ENCODE measurements at places on chromosomes 13 and 19.

GRCh38 chr13:113298043-113298945 lies 1.3 kb downstream of the LAMP1 start:
- DNase-seq = no peak

DNA sequence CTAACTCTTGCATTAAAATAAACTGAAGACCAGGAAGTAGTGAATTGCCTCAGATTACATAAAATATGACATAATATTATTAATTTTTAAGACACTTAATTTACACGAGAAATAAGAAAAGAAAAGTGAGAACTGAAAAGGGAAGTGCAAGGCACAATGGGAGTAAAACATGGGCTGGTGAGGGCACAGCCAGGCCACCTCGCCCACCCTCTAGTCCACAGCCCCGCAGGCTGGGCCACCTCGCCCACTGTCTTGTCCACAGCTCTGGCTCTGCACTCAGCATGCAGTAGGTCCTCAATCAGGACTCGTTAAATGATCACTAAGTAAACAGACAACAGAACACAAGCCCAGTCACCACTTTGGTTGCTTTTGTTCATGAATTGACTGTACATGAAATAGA lies 67.8 kb upstream of the ARHGEF7 start:
- no peak for DNase-seq

- no peak for DNase-seq
Measured at GRCh38 chr19:45450012-45450333, 17.8 kb upstream of the FOSB start.

DNA sequence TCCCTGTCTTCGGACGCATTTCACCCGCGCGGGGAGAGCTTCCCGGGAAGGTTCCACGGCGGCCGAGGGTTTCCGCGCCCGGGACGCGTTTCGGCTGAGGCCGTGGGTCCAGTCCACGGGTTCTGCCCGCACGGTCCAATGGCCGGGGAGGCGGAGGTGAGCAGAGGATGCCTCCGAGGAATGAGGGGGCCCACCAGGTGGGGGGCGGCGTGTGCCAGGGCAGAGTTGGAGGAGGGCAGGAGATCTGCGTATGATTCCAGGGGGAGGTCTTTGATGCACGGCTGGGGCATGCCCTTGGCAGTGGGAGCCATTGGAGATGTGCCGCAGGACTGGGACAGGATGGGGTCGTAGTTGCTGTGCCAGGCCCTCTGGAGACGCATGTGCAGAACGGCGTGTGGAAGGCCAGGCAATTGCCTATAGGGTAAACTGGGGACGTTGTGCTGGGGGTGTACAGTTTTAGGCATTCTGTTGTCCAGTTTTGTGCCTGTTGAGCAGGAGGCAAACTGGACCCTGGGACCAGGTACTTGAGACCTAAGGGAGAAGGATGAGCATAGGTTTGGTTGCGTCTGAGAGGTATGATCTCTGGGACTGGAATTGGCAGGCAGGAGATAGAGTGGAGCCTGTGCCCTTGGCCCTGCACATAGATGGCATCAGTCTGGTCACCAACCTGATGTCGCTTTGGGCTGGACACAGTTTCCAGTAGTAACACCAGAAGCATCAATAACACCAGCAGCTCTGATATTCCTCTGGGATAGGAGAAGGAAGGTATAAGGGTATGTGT lies 751 bp downstream of the ZNF584 start:
- DNase-seq = no peak

DNA sequence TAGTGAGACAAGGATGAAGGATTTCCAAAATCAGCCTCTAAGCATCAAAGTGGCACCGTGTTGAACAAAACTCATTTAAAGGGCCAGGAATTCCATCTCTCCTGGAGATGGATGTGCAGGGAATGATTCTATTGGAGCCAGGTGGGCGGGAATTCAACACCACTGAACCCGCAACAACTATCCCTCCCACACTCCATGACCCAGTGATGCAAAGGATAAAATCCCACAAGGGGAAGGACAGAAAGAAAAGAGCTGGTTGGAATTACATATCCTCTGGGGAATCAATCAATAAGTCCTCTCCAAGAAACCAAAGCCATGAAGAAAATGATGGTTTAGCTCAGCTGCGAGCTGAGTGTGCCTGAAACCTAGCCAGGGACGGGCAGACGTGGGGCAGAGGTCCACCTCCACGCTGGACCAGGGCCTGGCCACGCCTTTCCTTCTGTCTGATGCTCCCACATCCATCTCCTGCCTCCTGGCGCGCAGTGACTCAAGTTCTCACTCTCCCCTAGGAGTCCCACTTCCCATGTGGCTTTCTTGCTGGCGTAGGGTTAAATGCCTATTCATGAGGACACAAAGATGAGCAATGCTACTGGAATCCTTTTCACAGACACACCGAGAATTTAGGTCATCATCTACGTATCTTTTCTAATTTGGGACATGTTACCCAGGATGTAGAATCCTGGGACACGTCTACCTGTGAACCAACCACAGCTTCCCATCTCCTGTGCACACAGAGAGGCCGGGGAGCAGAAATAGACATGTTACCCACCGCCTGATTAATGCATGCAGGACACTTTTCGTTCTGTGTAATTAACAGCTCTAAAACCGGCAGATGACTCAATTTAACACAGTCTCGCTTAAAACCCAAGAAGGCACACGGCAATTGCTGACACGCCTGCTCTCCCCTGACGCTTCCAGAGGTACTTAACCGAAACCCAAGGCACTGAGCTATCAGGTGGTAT lies 48.6 kb downstream of the PEPD start:
- no peak for DNase-seq

DNA sequence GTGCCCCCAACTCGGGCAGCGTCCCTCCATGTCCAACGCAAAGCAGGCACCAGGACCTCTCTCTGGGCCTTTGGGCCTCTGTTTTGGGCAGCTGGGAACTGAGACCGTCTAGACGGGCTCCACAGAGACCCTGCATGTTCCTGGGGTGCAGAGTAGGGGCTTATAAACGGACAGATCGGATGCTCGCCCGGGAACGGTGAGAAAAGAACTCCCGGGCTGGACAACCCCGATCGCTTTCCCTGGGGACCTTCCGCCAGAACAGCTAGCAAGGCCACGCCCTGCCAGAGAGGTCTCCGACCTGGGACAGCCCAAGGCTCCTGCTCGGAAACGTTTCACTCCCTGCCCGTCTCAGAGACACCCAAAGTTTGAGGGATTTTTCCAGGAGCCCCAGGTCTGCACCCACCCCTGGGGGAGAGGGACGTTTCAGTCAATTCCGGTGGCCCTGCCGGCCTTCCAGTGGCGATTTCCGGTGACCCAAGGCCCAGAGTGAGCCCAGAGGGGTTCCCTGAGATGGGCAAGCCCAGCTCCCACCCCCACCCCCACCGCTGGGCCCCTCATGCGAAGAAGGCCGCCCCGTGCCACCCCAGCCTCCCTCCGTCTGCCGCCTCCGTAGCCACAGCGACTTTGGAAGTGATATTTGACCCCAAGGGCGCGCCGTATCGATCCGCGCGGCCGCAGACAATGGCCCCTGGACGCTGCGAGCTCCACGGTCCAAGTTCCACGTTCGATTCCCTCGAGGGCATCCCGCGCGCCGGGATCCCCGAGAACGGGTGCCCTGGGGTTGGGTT lies 1.7 kb downstream of the NR2F6 start:
- no peak for DNase-seq

DNA sequence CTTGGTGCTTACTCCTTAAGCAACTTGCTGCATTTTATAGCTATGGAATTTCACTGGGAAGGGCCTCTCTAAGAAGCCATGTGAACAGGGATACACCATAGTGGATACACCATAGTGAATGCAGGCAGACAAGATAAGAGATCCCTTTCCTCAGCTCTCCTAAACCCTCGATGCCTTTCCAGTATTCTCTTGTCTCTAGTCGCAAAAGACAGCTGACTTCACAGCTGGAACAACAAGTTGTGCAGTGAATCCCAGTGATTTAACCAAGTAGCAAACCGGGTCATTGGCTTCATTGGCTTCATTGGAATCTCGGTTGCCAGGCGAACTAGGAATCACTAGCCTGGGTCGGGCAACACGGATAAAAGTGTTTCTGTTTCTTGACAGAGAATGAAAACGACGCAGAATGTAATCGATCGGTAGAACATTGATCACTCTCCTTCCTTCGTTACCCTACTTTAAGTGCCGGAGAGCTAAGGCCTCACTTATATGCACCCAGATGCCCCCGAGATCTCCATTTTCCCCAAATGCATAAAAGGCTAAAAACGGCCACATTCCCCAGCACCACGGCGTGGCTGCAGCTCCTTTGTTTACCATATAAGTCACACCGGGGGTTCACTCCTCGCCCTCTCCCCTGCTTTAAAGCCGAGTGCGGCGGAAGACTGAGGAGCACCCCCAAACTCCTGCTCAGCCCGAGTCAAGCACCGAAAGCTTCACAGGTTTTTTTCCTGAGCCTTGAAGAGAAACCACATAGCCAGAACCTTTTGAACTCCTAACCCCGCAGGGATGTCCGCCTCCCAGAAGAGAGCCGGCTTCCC lies 674 bp downstream of the TRPC4 start:
- DNase-seq = no peak

GRCh38 chr13:112573710-112574109 lies 14.2 kb downstream of the TUBGCP3 start:
- DNase-seq = no peak

DNA sequence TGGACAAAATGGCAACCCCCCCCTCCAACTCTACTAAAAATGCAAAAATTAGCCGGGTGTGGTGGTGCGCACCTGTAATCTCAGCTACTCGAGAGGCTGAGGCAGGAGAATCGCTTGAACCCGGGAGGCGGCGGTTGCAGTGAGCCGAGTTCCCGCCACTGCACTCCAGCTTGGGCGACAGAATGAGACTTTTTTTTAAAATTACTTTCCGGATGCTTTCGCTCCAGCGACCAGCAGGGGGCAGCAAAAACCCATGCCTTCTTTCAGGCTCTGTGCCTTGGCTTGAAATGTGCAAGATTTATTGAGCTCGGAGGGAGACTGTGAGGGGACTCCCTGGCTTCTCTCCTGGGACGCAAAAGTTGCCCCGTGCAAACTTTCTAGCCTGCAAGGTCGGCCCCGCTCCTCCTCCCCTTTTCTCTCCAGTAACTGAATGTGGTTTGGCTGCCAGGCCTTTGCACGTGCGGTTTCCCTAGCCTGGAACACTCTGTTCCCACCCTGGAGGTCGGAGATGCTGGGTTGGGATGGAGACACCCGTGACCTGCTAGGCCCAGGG lies 61.4 kb upstream of the NFIC start:
- peak; percentile 58 for DNase-seq

- DNase-seq = no peak
Measured at GRCh38 chr13:40271931-40272775, 394.3 kb downstream of the FOXO1 start.

- no peak for DNase-seq
Measured at GRCh38 chr19:35549879-35550523, 4.6 kb downstream of the TMEM147 start.

GRCh38 chr19:17830567-17831418 lies 9.5 kb upstream of the INSL3 start:
- DNase-seq = no peak

GRCh38 chr13:36998624-36999041 lies 507 bp downstream of the ALG5 start:
- DNase-seq = peak; percentile 9

- no peak for DNase-seq
Measured at GRCh38 chr13:106612688-106613087, 44.8 kb upstream of the ARGLU1 start.

GRCh38 chr13:41490371-41491015 lies 33.1 kb downstream of the RGCC start:
- DNase-seq = no peak

DNA sequence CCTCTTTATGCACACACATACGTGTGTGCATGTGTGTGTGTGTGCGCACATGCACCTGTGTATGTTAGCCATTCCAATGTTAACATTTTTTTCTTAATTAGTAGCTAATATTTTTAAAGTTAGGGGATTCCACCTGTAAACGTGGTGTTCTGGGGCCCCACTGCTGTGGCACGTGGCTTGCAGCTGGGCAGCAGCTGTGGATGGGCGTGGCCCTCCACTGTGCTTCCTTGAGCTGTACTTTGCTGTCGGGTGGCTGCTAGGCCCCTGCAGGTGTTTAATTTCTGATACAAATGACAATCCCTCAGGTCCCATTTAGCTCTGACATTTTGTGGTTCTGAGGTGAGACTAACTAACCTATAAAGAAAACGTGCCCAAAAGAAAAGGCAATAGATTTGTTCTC lies 58.9 kb upstream of the GJB6 start:
- DNase-seq = no peak

- DNase-seq = no peak
Measured at GRCh38 chr19:3575260-3575741, 2.6 kb downstream of the HMG20B start.

DNA sequence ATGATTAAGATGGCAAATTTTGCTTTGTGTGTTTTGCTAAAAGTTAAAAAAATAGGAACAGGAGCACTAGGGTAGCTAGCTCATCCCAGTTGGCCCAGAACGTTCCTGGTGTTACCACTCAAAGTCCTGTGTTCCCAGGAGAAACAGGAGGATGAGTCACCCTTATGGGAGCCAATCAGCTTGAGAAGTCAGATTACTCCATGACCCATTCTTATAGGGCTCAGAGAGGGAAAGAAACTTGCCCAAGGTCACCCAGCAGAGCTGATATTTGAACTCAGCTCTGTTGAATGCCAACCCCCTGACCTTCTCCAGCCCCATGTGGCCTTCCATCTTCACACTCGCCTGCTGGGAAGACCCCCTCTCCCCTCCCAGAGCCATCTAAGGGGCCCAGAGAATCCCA lies 13.0 kb downstream of the NMRK2 start:
- DNase-seq = no peak

GRCh38 chr19:58368561-58369360 lies 6.2 kb upstream of the ZNF497 start:
- DNase-seq = no peak

GRCh38 chr19:1829958-1830357 lies 17.9 kb upstream of the ATP8B3 start:
- no peak for DNase-seq

DNA sequence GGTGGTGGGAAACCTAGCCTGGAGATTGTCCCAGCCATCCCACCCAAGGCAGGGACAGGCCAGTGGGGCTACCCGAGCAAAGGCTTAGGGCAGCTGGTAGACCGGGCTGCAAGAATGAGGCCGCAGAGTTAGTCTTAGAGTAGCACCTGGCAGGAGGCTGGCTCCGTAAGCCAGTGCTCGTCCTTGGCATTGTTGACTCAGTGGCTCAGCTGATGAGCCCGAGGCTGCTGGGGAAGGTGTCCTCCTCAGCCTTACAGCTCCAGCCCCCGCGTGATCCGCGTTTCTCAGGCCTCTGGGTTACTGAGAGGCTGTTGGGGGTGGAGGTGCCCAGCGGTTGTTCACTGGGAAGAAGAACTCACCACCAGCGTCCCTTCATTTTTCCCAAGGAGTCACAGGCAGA lies 24.7 kb downstream of the PPP1R37 start:
- DNase-seq = no peak

All from activated T-helper 1 cell treated with Interleukin-2 at 50 U/mL for 16 hours (primary cell).